Activated CD4-positive, CD25-positive, alpha-beta regulatory T cell treated with anti-CD3 and anti-CD28 coated beads, Interleukin-2, amount 50 U/mL, for 16 hours (primary cell): ENCODE measurements at places on chromosomes 4 and X.

DNA sequence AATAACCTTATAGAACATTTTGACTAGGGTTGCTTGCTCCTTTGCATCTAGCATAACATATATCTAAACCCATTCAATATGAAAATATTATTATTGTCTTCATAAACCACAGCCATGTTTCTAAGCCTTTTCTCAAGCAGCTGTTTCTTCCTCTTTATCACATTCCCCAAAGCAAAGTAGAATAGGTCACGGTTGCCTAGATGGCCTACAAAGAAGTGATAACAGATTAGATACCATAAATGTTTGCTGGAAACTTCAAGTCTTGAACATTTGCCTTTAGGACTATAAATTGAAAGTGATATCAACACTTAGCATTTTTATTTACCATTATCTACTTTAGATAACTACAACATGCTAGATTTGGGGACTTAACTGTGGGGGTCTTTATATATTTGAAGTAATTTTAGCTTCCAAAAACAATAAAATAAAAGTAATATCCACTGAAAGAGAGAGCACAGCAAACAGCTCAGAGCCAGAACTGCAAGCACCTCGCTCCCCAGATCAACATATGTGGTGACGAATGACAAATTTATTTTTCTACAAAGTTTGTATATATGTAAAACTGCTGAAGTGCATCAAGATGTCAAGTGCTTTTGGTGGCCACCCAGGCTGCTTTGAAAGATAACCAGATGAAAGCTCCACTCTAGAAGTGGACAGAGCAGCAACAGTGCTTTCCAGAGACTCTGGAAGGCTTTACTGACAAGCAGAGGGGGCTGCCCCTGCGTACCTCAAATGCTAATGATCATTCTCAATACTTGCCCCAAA is 8.0 kb downstream of the HHIP start:
- DNase-seq = no peak

GRCh38 chr4:156662921-156663320 is 308.7 kb downstream of the PDGFC start:
- DNase-seq = no peak

DNA sequence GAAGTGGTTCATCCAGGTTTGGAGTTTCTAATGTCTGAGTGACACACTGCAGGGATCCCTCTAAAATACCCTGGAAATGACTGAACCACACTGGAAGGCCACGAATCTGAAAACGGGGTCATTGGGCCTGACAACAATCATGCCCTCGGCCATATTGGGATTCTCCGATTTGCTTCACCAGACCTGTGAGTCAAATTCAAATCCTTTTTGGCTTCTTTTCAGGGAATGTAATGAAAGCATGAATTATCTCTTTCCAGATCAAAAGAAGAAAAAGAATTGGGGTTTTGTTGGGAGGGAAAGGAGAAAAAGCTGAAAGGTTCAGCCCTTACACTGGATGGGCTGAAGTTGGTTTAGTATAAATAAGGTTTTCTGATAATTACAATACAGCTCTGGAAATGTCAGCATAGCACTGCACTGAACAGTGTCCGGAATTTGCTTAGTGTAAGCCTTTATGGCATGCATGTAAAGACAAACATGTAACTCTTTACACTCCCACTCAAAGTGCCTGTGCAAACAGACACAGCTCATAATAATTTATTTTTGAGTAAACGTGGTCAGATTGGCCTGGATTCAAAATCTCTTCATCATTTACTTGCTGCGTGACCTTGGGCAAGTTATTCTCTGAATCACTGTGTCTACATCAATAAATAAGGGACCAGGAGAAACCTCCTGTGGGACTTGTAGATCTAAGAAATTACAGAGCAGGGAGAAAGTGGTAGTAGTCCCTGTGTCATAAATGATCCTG is 21.4 kb downstream of the CT47C1 start:
- DNase-seq = no peak

DNA sequence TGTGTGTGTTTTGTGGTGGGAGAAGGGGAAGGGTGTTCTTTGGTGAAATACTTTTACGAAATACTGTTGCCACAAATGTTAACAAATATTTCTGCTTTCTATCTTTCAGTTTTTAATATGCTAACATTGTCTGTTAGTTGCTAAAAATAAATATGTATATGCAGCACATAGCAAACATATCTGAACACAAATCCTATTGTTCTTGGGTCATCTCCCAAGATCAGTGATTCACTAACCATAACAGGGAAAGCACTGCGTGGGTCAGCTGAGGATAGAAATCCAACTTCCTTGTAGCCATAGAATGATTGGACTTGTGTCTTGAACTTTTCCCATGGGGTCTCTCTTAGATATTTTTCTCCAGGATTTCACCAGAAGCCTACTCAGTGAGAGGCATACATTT is 250.3 kb upstream of the FAM47A start:
- DNase-seq = no peak

DNA sequence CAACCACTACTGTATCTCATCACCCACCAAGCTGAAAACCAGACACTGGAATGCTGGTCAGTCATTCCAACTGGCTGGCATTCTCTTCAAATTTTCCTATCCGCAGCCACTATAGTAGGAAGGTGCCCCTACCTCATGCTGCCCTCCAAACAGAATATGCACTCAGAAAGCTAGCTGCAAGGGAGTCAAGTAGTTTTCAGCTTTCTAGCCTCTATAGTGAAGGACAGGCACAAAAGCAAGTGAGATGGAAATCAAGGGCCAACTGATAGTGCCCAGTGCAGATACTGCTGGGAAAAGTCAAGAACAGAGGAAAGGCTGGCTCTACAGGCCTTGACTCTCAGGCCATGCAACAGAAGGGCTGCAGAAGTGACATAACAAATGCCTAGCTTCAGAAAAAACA is 47.2 kb downstream of the BCOR start:
- DNase-seq = no peak

DNA sequence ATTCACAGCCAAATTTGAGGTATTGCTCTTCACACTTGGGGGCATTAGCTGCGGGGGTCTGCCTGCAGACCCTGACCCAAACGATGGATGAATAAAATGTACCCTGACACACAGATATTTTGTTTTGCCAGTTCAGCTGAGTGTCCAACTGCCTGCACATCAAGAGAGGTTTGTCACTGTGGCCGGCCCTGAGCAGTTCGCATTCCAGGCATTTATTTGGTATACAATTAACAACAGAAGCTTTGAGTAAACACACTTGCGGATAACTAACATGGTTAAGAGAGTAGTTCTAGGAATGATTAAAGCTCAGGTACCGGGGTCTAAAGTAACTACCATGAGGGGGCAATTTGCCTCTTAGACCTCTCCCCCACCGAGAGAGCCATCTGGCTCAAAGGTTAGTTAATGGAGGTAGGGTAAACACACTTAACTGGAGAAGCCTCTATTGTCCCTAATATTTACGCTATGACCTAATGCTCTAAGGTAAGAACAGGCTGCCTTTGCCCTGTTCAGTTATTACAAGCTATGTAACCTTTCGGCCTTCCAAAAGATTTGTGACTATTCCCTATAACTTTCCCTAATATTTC is 162.0 kb downstream of the SNCA start:
- no peak for DNase-seq

- no peak for DNase-seq
Measured at GRCh38 chr4:138398322-138398721, 156.2 kb upstream of the SLC7A11 start.

GRCh38 chrX:128622296-128622695 is 570.1 kb upstream of the ACTRT1 start:
- no peak for DNase-seq

- DNase-seq = no peak
Measured at GRCh38 chr4:144411700-144412099, 234.3 kb upstream of the HHIP start.

DNA sequence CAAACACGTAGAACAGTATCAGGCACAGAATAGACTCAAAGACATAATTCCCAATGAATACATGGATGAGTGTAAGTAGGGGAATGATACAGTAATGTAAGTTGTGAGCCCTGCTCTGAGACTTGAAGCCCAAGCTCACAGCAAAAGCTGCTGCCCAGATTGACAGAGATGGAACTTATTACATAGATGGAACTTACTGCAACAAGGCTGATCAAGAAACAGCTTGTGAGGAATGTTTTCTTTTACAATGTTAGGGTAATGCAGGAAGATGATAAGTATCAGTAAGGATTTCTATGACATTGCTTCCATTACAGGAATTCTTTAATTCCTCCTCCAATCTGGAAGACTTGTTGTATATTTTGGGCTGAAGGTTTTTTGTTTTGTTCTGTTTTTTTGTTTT is 278.4 kb downstream of the IL15 start:
- no peak for DNase-seq

DNA sequence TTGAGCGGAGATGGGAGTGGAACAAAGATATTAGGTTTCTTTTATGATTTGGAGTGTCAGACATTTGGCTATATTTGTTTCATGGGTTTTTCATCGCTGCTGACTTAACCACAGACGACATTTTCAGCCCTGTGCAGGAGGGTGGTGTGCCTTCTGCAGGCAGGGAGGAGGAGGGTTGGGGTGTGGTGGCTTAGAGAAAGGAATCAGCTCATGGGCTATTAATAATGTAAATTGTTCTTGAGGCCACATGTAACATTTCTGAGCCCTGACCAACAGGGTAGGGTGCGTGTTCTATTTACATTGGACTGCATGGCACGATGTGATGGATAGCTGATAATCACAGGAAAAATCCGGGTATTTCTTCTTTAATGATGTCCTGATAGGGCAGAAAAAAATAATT is 67.6 kb downstream of the POLA1 start:
- DNase-seq = no peak

- no peak for DNase-seq
Measured at GRCh38 chr4:47209833-47210232, 178.5 kb downstream of the GABRB1 start.

- DNase-seq = no peak
Measured at GRCh38 chr4:86233681-86234080, 126.2 kb downstream of the MAPK10 start.

DNA sequence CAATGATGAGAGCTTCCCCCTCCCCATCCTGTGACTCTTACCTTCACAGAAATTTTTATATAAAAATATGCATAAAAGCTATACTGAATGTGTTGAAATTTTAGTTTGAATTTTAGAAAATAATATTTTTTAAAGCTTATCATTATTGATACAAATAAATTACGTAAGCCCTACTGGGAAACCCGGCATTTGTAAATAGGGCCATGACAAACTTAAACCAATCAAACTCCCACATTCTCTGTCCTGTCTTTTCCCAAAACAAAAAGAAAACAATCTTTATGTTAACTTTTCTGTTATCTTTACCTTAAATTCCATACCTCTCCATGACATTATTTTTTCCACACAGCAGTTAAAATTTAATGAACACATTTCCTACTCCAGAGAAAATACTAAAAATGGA is 2.6 kb downstream of the CNOT6L start:
- no peak for DNase-seq

GRCh38 chr4:158613046-158613445 is 58.6 kb downstream of the C4orf46 start:
- no peak for DNase-seq

DNA sequence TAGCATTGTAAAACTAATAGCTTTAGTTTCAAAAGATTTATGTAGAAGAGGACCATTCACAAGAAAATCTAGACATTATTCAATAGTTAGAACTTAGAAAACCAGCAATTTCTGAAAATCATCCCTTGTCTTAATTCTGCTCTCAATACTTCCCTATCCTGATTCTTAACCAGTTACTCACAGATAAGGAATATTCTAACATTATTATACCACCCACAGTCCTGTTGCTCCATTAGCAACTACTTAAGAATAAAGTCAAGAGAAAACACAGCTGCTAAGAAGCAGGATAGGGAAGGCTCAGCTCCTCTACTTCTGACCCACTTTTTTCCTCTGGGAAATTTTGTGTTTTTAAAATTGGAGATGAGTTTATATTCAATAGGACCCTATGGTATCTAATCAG is 47.7 kb downstream of the PHKA1 start:
- DNase-seq = no peak

DNA sequence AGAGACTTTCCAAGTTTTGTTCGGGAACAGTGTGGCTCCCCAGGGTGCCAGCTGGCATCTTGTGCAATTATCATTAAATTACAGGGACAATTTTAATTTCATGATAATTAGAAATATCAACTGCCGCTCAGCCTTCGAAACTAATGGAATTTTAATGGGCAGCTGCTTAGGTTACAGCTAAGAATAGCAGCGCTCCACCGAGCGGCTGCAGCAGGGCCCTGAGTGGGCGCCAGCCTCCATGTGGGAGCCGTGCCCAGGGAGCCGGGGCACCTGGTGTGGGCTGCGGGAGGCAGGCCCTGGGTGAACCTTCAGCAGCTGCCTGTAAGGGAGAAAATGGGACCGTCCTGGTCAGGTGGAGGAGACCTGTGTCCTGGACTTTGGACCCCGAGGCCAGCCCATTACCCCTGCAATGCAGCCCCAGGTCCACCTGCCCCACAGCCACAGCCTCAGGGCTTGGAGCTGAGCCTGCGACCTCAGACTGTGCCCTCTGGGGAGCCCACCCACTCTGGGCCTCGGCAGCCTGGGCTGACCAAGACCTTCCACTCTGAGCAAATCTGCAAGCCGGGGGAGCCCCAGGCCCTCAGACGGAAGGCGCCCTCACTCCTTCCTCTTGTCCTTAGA is 21.1 kb downstream of the MSANTD1 start:
- no peak for DNase-seq
